ENCODE measurements at places on chromosomes 2 and 18. TPM values are rescaled to one million over a fixed set of nuclear protein-coding genes. Genes with fewer than 3 reads are reported as not detected.

The UGT1A10 gene
- not detected for total RNA-seq

The IAH1 gene
- 62.3 TPM for total RNA-seq

The IHH gene
- not detected for total RNA-seq

The DUSP19 gene
- total RNA-seq: 1.3 TPM

The GPBAR1 gene
- total RNA-seq: not detected

The FRZB gene
- 0.60 TPM for total RNA-seq

All from pericardium fibroblast (primary cell).